Activated naive CD8-positive, alpha-beta T cell treated with anti-CD3 and anti-CD28 coated beads, Interleukin-2, amount 50 U/mL, for 16 hours (primary cell): ENCODE measurements at places on chromosomes 2 and 18.

GRCh38 chr2:41728788-41729338 is 319.0 kb upstream of the PKDCC start:
- no peak for DNase-seq

GRCh38 chr2:9356261-9356660 is 67.1 kb downstream of the ITGB1BP1 start:
- DNase-seq, result no peak

GRCh38 chr2:209787416-209787815 is 15.8 kb downstream of the UNC80 start:
- no peak for DNase-seq

- no peak for DNase-seq
Observed at GRCh38 chr18:60130284-60130683, 230.5 kb downstream of the PMAIP1 start.

- no peak for DNase-seq
Observed at GRCh38 chr2:44715671-44716081, 225.8 kb upstream of the SIX3 start.

GRCh38 chr2:224932522-224932921 is 109.7 kb downstream of the DOCK10 start:
- no peak for DNase-seq

DNA sequence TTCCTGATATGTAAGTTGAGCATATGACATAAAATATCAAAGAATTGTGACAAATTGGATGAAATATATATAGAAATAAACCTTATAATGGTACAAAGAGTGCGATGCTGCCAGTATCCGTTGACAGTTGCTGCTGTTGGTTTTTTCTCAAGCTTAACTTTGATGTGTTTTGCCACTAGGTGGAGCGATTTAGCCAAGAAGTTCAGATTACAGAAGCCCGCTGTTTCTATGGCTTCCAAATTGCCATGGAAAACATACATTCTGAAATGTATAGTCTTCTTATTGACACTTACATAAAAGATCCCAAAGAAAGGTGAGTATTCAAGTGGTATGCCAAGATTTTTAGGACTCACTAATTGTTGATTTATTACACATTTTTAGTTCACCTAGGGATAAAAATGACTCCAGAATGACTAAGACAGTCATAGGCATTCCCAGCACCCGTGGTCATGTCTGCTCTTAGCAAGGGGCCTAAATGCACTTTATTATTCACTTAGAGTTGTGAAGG is 2.1 kb downstream of the RRM2 start:
- DNase-seq, result peak; percentile 15

DNA sequence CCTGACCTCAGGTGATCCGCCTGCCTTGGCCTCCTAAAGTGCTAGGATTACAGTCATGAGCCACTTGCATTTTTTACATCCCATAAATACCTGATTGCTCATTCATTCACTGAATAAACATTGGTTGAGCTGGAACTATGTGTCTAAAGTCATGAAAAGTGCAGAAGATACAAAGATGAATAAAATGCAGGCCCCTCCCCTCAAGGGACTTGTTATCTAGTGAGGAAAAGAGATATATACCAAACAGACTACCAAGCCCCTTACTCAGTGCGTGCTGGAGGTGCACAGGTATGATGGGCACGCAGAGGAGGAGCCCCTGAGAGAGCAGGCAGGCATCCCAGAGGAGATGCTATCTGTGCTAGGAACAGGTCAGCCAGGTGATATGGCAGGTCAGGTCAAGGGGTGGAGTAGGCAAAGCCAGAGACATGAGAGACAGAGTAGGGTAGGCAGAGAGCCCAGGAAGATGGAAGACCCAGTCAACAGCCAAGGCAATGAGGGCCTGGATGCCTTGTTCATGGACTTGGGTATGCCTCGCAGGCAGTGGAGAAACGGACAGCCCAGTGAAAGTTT is 7.7 kb downstream of the FHL2 start:
- DNase-seq, result no peak

DNA sequence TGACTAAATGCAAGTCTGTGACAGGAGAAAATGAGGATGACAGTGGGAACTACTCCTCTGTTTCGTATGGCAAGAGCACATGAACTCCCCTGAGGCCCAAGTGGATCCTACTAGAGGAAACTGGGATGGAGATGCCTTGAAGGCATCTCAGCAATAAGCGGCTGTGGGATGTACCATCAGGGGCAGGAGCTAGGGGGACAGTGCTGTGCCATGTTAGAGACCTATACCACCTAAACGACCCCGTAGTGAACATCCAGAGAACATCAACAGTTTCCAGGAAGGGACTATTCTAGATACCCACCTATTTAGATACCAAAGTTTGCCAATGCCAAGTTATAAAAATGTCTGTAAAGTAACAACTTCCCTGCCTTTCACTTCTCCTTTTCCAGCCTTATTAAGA is 860.8 kb upstream of the ACVR2A start:
- no peak for DNase-seq

DNA sequence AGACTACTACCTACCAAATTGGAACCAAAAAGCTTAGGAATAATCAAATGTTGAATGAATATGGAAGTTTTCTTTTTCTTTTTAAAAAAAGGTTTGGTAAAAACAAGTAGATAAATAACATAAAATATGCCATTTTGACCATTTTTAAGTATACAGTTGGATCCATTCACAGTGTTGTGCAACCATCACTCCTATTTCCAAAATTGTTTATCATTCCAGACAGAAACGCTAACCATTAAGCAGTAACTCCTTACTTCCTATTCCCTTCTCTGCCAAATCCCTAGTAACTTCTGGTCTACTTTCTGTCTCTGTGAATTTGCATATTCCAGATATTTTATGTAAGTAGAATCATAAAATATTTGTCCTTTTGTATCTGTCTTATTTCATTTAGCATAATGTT is 39.8 kb downstream of the CD302 start:
- no peak for DNase-seq

DNA sequence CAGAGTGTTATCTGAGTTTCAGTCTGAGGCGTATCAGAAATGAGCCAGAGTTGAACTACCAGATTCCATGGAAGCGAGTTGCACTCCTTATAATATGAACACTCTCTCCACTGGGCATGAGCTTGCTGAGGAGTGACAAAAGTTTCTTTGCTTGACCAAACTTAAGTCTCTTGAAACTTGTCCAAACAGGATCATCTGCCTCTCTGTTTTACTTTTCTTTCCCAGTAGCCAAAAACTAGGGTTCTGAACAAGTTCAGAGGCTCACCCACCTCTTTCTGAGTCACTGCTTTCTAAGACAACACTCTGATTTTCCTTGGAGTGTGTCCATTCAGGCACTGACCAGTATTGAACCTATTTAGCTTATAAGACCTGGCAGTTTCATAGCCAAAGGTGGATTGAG is 233.2 kb upstream of the TCF4 start:
- no peak for DNase-seq

DNA sequence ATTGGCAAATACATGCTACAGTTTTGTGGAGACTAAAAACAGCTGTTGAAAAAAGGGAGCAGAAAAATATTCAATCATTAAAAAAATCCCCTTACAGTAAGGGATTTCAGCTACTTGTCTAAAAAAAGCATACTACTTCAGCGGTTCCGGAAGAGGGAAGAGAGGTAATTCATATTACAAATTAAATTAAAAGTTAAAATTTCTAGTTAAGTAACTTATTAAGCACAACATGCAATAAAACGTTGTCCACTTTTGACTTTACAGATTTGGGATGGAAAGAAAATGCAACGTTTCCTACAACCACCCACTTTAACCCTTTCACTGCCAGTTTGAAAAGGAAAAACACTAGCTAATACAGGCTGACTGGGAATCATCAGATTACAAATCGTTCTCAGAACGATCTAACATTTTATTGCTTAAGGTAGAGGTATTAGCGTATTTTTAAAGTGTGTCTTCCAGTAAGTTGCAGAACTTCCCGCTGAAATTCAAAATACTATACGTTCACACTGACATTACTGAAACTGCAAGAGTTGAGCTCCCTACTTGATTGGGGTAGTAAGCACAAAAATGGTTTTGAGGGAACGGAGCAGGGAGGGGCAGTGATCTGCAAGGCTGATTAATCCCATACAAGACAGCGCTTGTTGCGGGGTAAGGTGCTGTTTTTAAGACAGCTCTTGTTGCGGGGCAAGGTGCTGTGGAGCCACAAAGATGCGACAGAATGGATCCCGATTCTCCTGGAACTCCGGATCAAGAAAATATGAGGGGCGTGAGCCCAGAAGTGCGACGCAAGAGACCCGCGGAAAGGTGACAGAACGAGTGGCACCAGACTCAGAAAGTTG is 743 bp downstream of the HADHA start:
- DNase-seq, result no peak

- DNase-seq, result no peak
Observed at GRCh38 chr2:113341191-113341869, 62.6 kb upstream of the PAX8 start.

DNA sequence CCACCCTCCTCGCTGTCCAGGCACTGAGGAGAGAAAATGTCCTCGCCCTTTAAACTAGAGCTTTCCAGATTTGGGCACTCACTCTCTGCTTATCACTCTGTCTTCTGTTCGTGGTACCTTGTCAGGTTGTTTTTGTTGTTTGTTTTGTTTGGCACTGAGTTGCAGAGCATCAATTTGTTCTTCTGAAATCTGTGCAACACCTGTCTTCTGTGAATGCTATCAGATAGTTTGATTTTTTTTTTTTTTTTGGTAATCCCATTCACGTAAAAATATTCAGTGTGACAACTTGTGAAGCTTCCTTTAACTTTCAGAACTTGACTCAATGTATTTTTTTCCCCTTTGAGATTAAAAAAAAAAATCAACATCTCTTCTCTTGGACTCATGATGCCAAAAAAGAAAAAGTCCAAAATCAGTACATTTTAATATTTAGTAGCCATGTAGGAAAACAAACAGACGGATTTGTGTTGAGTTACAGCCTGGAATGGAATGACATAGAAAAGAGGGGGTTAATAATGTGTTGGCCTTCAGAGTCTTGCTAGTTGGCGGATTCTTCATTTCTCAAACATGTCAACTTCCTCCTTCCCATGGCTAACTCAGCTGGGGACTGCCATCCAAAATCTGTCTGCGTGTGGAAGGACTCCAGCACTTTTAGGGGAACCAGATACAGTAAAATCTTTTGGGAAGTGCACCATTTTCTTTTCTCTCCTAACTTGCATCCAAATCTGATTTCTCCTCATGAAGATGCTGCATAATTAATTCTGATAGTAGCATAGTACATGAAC is 1.6 kb downstream of the TMEM178A start:
- no peak for DNase-seq

DNA sequence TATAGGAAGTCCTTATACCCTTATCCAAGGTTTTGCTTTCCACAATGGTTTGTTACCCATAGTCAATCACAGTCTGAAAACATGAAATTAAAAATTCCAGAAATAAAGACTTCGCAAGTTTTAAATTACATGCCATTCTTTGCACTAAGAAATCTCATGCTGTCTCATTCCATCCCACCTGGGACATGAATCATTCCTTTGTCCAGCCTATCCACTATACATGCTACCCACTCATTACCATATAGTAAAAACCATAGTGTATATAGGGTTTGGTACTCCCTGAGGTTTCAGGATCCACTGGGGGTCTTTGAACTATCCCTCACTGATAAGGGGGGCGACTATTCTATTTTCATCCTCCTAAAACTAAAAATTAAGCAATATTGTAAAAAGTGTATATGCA is 17.0 kb downstream of the SP3 start:
- DNase-seq, result no peak

GRCh38 chr2:24220554-24221291 is 45.9 kb downstream of the FAM228A start:
- no peak for DNase-seq

DNA sequence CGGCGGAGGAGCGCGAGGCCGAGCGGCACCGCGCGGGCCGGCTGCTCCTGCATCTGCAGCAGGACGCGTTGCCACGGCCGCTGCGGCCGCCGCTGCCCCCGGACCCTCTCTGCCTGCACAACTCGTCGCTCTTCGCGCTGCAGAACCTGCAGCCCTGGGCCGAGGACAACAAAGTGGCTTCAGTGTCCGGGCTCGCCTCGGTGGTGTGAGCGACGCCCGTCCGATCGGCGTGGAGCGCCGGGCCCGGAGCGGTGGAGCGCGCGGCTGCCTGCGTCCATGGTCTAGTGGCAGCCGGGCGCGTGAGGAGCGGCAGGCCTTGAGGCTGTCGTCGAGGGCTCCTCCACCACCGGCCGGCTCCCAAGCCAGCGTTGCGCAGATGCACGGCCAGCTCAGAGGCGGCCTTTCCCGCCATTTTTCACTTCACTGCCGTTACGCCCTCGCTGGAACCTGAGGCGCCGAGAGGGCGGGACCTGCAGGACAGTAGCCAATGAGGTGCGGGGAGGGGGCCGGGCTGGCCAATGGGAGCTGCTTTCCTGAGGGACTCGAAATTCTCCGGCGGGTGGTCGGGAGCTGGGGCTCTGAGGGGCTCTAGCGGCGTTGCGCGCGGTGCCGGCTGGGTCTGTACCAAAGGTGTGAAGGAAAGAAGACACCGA is 1.9 kb downstream of the TLX2 start:
- peak; percentile 64 for DNase-seq

DNA sequence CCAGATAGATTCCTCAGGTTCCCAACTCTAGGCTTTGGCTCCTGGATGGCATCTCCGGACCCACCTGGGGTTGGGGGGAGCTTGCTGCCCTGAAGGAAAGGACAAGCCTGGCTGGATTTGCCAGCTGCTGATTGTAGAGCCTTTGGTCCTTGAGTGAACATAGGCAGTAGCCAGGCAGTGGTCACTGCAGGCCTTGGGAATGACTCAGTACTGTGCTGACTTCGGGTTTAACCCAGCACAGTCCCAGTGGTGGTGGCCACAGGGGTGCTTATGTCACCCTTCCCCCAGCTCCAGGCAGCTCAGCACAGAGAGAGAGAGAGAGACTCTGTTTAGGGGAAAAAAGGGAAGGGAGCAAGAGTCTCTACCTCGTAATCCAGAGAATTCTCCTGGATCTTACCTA is 27.7 kb upstream of the ACTR2 start:
- no peak for DNase-seq
